ENCODE measurements at places on chromosomes 16 and 17.

DNA sequence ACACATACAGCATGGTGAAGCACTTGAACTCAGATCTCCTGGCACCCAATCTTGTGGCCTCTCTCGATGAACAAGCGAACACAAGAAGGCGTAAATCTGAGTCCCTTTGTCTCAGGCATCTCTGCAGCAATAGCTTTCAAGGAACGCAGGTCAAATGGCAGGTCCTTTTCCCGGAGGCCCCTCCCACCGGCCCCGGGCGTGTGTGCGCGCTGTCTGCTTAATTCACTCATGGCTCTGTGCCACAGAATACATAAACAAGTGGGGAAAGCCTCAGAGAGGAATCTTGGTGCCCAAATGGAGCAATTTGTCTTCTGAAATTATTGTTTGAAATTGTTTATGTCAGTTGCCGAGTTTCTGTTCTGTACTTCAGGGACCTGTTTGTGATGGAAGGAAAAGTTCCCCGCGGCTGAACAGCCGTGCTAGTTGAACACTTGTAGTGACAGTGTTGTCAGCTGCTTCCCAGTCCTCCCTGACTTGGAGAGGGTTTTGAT lies 14.8 kb downstream of the MYOCD start:
- no peak for DNase-seq

DNA sequence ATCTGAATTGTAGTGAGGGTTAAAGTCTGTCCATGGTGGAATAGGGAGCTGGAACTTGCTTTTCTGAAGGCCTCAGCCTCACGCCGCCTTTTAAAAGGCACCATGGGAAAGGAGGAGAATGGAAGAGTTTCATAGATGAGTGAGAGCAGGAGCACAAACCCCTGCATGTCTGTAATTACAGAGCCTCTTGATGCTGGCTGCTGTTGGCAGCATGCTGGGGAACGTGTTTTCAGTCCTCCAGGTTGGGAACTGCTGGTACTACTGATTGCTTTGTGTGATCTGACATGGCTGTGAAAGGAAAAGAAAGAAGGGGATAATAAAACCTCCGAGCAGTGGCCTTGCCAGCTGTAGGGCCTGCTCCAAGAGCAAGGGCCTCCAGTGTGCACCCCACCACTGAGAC lies 16.8 kb upstream of the DYNLL2 start:
- DNase-seq: no peak

DNA sequence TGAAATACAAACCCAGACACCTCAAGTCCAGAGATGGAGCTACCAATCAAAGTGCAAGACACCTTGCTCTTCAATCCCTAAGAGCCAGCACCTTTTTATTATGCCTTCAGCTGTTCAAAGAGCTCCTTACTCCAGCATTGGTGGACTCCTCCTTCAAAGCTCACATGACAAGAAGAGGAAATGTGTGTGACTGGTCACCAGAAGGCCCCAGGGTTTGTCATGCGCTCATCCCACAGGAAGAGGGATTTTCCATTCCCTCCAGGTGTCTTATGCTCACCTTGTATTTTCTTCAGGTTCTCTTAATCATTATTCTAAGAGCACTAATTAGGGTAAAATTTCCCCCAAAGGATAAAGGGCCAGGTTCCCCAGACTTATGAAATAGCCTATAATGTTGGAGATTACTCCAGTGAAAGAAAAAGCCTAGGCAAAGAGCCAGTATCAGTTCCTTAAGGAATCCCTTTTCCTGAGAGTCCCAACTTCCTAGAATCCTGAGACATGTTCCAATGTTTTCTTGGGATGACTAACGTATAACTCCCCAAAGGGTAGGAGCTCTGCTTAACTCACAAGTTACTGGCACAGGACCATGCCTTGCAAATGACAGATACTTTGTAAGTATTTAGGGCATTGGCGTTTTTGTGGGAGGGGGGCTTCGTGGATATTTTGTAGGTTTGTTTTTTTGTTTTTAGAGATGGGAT lies 56.9 kb upstream of the SOX9 start:
- DNase-seq: no peak

DNA sequence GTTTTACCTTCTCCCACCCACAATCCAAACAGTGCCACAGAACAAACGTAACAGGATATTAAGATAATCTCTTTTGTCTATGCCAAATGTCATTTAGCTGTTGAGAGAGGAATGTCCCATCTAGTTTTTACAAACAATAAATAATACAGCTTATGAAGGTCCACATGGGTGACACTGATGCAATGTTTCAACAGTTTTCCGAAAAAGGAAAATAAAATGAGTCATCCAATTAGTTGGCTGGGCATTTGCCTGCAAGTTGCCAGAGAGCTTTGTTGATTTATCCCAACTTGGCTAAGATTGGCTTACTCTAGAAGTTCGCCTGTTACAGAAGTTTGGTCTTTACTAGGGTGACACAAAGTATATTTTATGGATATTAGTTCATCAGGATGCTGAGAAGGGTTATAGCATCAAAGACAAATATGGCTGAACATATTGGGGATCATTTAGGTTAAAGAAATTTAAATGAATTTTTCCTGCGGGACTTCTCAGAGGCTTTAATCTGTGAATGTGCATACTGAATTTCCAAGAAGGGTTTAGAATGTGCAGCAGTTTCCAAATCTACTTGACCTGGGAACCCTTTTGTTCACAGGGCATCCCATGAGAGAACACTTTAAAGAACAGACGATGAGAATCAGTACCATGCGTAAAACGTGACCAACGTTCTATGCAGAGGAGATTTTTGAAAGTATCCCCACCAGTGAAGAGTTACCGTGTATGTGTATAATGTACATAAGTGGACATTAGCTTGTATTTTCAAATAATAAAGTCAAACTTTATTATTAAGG lies 73.1 kb downstream of the CDH13 start:
- DNase-seq: no peak

- DNase-seq: no peak
Measured at GRCh38 chr17:41801374-41802271, 10.1 kb downstream of the P3H4 start.
